NCI-H1694 treated with DMSO at 0.1 percent for 48 hours (cell line): ENCODE measurements at places on chromosomes 5 and 9.

DNA sequence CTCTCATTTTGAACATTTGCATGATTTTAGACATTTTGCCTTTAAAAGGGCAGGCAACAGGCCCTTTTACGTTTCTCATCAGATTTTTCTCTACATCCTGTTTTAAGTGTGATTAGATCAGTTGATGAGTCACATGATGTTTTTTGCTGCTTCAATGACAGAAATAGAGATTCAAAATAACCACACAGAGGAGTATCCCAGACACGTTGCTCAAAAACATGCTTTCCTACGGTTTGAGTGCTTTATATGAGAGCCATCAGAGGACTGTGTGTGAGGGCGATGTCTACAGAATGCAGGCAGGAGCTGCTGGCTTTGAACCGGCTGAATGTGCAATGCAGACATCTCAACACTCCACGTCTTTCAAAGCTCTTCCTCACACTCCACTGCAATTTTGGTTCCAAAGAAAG lies 42.1 kb downstream of the OTULIN start:
- no peak for DNase-seq

GRCh38 chr9:16869882-16870595 lies 431 bp downstream of the BNC2 start:
- no peak for DNase-seq

GRCh38 chr9:131812116-131812790 lies 72.4 kb upstream of the RAPGEF1 start:
- DNase-seq, result no peak

GRCh38 chr5:167351316-167351715 lies 940.1 kb upstream of the WWC1 start:
- DNase-seq, result no peak

GRCh38 chr9:137777761-137778160 lies 99.8 kb upstream of the CACNA1B start:
- DNase-seq, result no peak

DNA sequence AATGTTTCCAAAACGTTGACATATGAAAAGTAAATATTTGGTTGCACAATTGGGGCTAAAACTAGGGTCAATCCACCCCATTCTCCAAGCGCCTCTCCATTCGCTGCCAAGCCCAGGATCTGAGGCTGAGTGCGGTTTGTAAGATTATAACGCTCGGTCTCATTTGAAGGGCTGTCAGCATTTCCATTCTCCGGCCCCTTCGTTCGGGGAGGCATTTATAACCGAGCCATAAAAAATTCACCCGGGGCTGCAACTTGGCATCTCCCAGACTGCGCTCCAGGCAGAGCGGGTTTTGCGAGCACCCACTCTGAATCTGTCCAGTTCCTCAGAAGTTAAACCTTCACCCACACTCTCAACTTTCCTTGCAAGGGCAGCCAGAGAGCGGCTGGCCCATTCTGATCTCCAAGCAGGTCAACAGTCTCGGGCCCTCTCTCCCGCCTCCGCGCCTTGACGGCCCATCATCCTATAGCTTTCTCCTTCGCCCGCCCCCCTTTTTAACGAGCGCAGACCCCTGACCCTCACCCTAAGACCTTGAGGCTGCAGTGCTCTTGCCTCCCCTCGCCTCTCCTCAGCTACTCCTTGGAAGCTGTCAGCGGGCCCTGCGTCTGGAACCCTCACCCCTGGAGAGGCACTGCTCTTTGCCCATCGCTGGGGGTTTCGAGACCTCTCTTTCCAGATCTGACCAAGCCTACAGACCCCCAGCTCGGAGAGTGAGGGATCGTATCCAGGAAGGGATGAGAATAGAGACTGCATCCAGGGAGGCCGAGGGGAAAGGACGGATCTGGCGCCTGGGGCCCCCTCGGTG lies 1.1 kb downstream of the SLIT3 start:
- no peak for DNase-seq

GRCh38 chr5:11777096-11777495 lies 127.2 kb downstream of the CTNND2 start:
- DNase-seq, result no peak

DNA sequence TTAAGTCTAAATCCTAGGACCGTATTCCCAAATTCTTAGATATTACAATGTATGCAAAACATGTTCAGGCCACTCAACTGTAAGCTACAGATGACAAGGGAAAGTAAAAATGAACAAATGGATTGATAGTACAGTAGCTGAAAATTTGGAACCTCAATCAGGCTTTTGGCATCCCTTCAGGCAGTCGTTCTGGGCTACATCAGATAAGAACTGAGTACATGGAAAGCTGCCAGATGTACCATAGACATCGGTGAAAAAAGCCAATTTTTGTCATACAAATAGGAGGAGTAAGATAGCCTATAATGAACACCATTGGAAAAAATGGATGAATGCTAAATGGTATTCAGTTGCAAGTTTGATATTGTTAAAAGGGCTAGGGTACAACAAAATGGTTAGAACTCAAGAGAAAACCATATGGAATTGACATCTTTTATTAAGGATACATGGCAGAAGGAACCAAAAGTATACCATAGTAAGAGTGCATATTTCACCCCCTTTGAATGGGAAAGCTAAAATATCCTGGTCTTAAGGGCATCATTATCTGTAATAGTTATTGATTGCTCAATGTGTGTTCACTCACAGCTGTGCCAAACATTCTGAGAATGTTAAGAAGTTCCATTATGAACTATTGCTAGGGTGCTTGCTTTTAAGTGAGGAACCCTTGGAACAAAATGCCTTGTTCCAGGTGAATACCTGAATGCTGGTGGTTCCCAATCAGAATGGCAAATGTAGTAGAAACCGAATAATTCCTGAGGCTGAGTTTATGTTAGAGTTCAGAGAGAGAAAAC lies 86.4 kb downstream of the NR3C1 start:
- DNase-seq, result peak; percentile 1

GRCh38 chr5:142439207-142439860 lies 114.5 kb upstream of the SPRY4 start:
- DNase-seq, result no peak

GRCh38 chr9:99162759-99163364 lies 57.9 kb downstream of the TGFBR1 start:
- DNase-seq, result peak; percentile 61

GRCh38 chr5:126848253-126848652 lies 71.3 kb downstream of the LMNB1 start:
- DNase-seq, result no peak

DNA sequence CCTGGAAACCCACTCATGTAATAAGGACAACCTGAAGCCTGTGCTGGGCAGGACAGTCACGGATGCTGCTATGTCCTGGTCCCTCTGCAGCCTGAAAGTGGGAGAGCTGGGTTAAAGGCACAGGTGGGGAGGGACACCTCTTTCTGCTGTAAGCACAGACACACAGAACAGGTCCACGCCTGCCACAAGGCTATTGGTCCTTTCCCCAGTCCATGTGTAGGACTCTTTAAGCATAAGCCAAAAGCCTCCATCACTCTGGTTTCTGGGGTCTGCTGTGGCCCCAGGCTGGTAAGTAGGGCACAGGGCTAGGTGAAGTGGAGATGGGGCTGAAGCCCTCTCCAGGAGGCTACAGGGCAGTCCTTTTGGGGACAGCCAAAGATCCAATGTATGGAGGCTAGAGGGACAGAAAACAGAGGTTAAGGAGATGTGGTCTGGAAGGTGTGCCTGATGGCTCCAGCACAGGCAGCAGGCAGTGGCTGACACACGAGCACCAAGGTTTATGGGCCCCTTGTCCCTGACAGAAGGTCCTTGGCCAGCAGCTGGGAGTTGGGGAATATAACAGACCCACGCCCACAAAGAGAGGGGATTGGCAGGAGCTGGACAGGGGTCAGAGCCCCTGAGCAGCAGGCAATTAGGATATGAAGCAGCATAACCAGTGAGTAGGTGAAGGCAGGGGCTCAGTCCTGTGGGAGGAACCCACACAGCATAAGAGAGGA lies 203.6 kb upstream of the MVB12B start:
- DNase-seq, result no peak

DNA sequence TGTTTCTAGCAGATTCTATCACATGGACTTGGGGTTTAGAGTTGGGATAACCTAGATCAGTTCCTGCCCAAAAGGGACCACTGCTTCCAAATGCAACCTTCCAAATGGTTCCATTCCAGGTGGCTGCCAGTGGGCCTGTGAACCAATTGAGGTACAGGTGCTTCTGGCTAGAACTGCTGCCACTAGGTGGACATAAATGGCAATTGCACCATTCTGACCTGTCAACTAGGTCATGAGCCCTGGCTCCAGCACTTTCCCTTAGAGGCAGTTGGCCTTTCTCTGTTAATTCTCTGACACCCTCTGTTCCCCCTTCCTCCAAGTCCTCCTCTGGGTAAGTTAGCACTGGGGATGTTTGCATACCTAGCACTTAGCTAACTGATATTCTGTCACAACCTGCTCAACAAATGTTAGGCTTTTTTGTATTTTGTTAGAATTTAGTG lies 16.6 kb upstream of the HEMGN start:
- peak; percentile 81 for DNase-seq

GRCh38 chr5:42057254-42057690 lies 132.2 kb downstream of the FBXO4 start:
- peak; percentile 26 for DNase-seq

DNA sequence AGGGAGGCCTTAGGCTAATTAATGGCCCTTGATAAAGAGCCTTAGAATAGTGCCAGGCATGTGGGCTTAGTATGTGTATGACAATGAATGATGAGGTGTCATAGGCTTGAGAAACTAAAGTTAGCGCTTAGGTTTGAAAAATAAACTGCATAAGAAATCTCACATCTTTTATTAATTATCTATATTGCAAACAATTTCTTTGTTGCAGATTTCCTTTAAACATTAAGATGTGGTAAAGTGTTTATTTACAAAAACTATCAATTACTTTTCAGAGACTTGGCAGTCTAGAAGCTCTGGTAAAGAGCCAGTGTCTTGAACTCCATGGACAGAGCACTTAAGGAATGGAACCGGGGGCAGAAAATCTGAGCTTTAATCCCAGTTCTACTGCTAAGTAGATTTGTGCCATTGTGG lies 23.1 kb downstream of the MAP1B start:
- no peak for DNase-seq

DNA sequence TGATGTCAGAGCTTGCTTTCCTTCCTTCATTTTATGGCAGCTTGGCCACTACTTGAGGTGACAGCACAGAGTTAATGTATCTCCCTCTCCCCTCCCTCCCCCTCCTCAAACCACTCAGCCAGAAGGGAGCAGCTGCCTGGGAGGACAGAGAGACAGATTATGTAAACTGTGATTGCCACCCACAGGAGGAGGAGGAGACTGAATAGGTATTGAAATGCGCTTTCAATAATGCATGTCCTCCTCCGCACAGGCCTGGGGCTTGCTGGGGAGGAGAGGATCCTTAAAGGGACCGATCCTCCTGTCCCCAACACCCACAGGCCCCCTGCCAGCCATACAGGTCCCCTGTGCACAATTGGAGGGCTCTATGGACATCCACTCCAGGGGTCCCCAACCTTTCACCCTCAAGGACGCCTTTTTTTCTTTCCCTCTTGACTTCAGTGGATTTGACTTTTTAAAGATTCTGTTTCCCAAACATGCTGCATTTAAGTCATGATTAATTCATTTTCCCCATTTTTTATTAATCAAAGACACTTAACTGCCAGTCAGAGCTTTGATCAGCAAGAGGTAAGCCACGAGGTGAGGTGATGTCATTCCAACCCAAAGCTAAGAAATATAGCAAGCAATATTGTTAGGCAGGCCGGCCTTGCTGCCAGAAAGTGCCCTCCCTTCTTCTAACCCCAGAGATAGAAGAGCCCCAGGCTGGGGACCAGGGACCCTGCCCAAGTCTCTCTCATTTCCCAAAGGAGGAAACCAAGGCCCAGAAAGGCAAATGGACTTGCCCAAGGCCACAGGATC lies 47.5 kb upstream of the CPLX2 start:
- DNase-seq, result peak; percentile 66

- DNase-seq, result no peak
These were observed 528.2 kb upstream of the DAP start for GRCh38 chr5:11289208-11289607.

- DNase-seq, result no peak
These were observed 635.9 kb downstream of the TLE1 start for GRCh38 chr9:81053298-81054025.

DNA sequence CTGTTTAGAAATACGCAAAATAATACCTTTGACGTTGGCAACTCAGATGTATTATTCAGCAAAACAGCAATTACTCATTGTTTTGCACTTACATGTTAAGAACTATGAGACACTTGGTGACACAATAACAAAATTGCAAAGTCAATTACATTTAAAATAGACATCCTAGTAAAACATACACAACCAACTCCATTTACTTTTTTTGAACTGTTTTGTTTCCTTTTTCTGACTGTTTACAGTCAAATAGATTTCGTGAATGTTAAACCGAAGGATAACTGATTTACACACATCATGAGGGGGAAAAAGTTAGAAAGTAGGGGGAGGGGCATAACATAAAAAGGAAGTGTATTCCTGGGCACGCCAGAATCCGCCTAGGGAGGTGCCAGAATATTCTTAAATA lies 220.1 kb downstream of the MEF2C start:
- no peak for DNase-seq

DNA sequence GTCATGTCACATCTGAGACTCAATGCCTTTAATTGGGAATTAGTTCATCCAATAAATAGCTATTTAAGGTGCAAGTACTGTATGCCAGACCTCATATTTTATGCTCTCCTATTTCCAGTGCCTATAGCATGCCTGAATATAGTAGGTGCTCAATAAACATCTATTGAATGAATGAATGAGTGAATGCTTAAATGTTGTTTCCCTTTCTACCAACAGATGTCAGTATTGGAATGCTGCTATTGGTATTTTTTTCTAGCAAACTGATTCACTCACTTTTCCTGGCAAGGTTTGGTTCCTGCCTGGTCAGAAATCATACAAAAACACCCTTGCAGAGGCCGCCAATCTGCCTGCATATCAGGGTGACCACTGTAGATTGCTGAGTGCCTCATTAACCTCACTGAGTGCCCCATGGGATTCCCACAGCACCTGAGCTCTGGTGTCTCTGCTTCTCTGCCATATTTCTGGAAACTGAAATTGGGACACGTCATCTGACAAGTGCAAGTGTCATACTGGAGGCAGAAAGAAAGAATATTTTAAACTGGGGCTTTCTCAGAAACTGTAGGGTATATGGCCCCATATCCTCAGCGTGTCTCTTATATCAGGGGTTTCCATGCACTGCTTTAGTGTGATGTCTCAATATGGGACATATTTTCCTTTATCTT lies 359.7 kb downstream of the TRIM32 start:
- DNase-seq, result no peak
